ENCODE measurements at places on chromosomes 7 and 10. TPM values are rescaled to one million over a fixed set of nuclear protein-coding genes. Genes with fewer than 3 reads are reported as not detected.

The PNLIPRP2 gene
- total RNA-seq: not detected

The RAB19 gene
- not detected for total RNA-seq

The PRTFDC1 gene
- total RNA-seq: 15.7 TPM

The ZNF746 gene
- total RNA-seq: 13.2 TPM

The ADRA2A gene
- under 0.01 TPM for total RNA-seq

The MRLN gene
- total RNA-seq: not detected

The VWDE gene
- 0.19 TPM for total RNA-seq

The PLEKHS1 gene
- total RNA-seq: not detected

The JAKMIP3 gene
- under 0.01 TPM for total RNA-seq

The MOGAT3 gene
- not detected for total RNA-seq

The FOXP2 gene
- not detected for total RNA-seq

The AKR1D1 gene
- not detected for total RNA-seq

The ANKRD2 gene
- 0.85 TPM for total RNA-seq

The CALCR gene
- total RNA-seq: not detected

The PIP gene
- total RNA-seq: 0.38 TPM

The TCF7L2 gene
- total RNA-seq: 1.2 TPM

The MKX gene
- total RNA-seq: not detected

The CD36 gene
- total RNA-seq: 406 TPM

The ERVW-1 gene
- not detected for total RNA-seq

The SLIT1 gene
- total RNA-seq: under 0.01 TPM
